ENCODE measurements at places on chromosomes 12 and 14.

DNA sequence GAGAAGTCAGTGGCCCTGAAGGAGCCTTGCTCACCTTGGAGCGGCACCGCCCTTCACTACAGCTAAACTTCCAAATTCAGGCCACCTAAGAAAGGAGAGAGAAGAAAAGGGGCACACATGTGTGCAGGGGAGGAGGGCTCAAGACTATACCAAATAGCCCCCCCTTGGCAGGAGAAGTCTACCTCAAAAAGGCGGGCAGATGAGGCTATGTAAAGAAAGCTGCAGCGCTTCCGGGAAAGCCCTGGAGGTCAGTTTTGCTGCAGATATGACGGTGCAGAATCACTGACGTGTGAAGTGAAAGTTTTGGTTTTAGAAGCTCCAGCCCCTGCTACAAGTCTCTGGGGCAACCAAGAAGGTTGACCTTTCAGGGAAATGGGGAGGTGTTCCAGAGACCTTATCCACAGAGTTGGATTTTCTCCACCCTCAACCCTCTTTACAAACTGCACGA lies 48.2 kb upstream of the PNMA1 start:
- DNase-seq: no peak

DNA sequence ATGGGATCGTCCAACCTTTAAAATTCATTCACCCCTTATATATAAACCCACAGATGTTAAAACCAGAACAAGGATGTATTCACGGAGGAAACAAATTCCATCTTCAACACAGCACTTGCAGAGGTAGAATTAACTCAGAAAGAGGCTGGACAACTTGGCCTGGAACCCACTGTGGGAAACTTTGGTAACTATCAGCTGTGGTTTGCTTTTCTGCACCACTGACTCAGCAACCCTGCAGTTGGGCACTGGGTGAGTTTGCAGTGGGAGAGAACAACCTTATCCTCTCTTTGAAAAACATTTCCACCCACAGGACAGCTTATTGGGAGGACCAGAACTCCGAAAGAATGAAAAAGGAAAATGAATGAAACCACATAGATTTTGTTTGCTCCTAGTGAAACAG lies 66.3 kb downstream of the ZNF664 start:
- DNase-seq: no peak

GRCh38 chr12:6688543-6688998 lies 604 bp downstream of the ZNF384 start:
- DNase-seq: no peak

GRCh38 chr12:121711361-121712189 lies 977 bp upstream of the TMEM120B start:
- DNase-seq: no peak

GRCh38 chr14:33475623-33476022 lies 475.3 kb downstream of the EGLN3 start:
- DNase-seq: peak; percentile 9

DNA sequence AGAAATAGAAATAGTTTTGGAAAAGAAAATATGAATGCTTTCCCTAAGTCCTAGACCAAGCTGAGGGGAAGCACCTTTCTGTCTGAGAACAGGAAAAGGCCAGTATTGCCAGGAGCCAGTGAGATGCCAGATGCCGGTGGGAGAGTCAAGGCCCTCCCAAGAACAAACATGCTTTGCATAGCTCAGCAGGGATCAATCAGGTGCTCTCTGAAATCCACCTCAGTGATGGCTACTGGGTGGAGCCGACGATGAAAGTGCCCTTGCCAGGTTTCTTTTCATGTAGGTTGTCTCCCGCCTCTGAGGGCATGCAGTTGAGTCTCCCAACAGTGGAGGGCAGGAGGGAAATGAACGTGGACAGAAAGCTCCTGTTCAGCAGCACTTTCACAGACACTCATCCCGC lies 28.3 kb downstream of the DEGS2 start:
- no peak for DNase-seq

GRCh38 chr12:13373803-13374202 lies 177.3 kb downstream of the EMP1 start:
- no peak for DNase-seq

GRCh38 chr14:104741803-104742251 lies 11.1 kb upstream of the SIVA1 start:
- no peak for DNase-seq

DNA sequence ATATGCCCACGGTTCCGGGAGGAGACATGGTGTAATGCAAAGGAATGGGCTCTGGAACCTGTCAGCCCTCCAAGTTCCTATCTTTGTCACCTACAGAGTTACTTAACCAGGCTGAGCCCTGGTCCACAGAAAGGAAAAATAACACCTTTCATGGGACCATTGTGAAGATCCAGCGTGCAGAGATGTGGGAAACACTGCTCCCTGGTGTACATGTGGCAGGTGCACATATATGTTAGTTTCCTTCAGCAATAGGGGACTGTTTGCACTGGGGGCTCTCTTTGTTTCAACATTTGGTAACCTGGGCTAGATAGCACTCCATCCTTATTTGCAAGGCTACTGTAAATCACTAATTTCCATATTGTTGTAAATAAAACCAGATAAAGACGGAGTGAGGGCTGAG lies 72.3 kb downstream of the ANO2 start:
- no peak for DNase-seq

DNA sequence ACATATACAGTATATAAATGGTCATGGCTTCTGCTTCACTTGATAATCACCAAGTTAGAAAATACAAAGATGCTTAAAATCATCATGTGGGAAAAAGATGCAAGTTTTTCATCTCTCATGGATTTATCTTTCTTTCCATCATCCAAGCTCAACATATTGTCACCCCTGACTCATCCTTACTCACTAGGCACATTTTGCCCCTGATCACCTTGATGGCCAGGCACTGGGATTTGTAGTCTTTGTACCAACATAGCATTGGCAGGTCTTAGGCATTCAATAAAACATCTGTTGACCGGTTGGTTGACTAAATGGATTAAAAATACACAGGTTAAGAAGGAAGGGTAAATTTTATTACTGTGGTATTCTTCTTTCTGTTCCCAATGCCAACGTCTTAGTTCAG lies 28.1 kb downstream of the KLHDC2 start:
- DNase-seq: no peak

GRCh38 chr14:104265918-104266630 lies 127.7 kb downstream of the KIF26A start:
- no peak for DNase-seq

DNA sequence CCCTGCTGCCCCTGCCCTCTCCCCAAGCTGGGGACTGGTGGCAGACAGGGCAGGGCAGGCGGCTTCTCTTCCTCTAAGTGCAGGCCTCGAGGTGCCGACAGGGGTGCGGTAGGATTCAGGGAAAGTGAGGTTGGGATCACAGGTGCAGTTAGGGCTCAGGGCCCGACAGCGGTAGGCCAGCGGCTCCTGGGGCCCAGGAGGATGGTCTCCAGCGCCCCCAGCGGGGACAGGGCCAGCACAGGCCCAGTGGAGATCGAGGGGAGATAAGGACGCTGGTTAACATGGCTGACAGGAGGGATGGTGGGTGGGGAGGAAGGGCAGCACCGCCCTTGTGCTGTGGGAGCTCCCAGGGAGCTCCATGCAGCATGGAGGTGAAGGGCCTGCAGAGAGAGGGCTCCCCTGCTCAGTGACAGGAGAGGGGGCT lies 935 bp upstream of the CRIP1 start:
- DNase-seq: peak; percentile 92

- DNase-seq: no peak
Measured at GRCh38 chr12:108910336-108910735, 30.4 kb downstream of the DAO start.

Data from 8988T (cell line).